ENCODE measurements at places on chromosomes 2 and 18.

DNA sequence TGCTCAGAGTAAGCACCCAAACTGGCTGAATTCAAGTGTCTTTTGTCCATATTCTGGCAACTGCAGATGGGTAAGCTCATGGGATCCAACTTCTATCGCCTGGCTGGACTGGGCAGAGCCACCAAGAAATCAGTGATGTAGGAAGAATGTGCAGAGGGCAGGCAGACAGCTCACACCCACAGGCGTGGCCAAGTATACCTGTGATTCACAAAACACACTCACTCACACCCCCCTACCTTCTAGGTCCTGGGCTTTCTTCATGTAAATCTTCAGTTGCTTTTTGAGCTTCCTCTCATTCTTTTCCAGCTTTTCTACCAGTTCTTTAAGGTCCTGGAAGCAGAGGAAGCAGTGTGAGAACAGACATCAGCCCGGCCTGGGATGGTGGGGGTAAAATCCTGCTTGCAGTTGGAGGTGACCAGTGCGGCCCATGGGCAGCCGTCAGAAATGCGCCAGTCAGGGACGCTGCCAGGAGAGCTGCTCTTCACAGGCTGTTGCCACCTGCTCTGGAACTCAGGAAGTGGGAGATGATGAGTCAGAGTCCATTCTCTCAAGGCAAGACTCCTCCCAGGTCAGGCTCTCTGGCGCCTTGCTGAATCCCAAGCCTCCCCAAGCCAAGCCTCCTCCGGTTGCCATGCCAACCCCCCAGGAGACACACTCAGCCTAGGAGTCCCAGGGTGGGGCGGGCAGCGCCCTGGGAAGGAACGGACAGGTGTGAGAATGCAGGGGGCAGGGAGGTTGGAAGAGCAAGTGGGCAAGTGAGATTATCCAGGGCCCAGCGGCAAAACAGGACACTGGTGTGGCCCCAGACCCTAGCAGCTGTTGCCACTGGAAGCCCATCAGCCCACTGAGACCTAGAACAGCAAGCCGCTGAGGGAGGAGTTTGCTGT, 36.2 kb upstream of the ACAA2 start:
- no peaks in the 10 kb centered on the region for H3K4me1 ChIP-seq
- no peak overlapping the region for H3K27ac ChIP-seq
- H3K36me3 ChIP-seq, result no peaks in the 10 kb centered on the region
- no peak for DNase-seq
- H3K4me3 ChIP-seq, result no peak overlapping the region
- H3K27me3 ChIP-seq, result no peaks in the 10 kb centered on the region

GRCh38 chr18:49904871-49905555, 91.7 kb upstream of the ACAA2 start:
- H3K4me3 ChIP-seq, result no peak overlapping the region
- DNase-seq, result no peak
- no peaks in the 10 kb centered on the region for H3K4me1 ChIP-seq

- no peaks in the 10 kb centered on the region for H3K36me3 ChIP-seq
- H3K27me3 ChIP-seq, result peaks cover 6% of the 10 kb centered on the region
- no peak overlapping the region for H3K27ac ChIP-seq
Observed at GRCh38 chr2:177799531-177799930, 273.0 kb downstream of the PDE11A start.

GRCh38 chr2:172782506-172783164, 47.0 kb downstream of the RAPGEF4 start:
- DNase-seq, result no peak
- no peak overlapping the region for H3K4me3 ChIP-seq
- no peaks in the 10 kb centered on the region for H3K4me1 ChIP-seq
- H3K27me3 ChIP-seq, result no peaks in the 10 kb centered on the region
- H3K36me3 ChIP-seq, result no peaks in the 10 kb centered on the region

DNA sequence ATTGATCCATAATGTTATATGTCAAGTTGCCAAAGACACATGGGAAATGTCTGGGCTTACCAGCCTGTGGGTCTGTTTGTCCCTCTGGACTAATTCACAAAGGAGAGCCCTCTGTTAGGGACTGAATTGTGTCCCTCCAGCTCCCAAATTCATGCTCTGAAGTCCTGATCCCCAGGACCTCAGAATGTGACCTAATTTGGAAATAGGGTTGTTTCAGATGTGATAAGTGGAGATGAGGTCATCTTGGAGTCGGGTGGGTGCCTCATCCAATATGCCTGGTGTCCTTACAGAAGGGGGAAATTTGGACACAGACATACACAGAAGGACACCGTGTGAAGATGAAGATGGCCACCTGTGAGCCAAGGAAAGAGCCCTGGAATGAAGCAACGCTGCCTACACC, 41.4 kb upstream of the ROCK2 start:
- no peaks in the 10 kb centered on the region for H3K4me1 ChIP-seq
- H3K4me3 ChIP-seq, result no peak overlapping the region
- DNase-seq, result no peak
- H3K36me3 ChIP-seq, result no peaks in the 10 kb centered on the region
- no peaks in the 10 kb centered on the region for H3K27me3 ChIP-seq
- H3K27ac ChIP-seq, result no peak overlapping the region

DNA sequence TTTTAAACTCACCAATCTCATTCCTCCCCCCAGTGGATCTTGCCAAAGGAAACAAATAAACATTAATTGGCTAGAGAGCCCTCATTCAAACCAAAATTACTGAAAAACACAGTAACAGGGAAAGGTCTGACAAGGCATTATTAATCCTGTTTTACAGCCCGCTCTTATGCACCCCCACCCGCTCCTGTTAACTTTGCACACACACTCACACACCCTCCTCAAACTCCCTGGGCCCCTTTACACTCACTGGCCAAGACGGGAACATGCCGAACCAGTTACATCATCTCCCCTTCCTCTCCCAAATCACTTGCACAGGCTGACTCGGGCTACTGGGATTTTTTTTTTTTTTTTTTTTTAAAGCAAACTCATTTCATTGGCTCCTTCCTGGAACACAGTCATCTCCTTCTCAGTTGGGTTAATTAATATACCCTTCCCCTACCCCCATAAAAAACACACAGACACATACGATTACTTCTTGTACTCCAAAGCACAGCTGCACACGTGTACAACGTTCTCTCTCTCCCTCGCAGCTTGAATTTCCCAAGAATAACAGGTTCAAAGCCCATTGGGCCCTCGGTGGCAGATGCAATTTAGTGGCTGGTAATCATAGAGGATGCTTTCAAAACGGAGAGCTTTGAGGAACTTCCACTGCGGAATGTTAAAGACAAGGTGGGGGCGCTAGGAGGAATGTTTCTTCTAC, 31.8 kb downstream of the KLF7 start:
- no peak overlapping the region for H3K27ac ChIP-seq
- no peak for DNase-seq
- peaks cover 53% of the 10 kb centered on the region for H3K4me1 ChIP-seq
- H3K27me3 ChIP-seq, result no peaks in the 10 kb centered on the region
- H3K36me3 ChIP-seq, result no peaks in the 10 kb centered on the region

GRCh38 chr2:76268902-76269620, 558.3 kb upstream of the GCFC2 start:
- H3K27ac ChIP-seq, result no peak overlapping the region
- no peak for DNase-seq

DNA sequence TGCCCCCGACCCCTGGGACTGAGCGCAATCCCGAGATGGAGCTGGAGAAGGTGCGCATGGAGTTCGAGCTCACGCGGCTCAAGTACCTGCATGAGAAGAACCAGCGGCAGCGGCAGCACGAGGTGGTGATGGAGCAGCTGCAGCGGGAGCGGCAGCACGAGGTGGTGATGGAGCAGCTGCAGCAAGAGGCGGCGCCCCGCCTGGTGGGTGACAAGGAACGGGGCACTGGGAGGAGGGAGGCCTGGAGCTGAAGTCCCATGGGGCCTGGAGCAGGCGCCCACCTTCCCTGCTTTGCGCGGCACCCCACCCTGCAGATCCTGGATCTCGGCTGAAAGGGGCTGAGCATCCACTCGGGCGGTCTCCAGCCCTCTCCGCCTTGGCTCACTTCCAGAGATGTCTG, 1.2 kb downstream of the TMEM247 start:
- no peaks in the 10 kb centered on the region for H3K36me3 ChIP-seq
- no peak for DNase-seq
- peaks cover 11% of the 10 kb centered on the region for H3K4me1 ChIP-seq
- no peak overlapping the region for H3K27ac ChIP-seq
- no peaks in the 10 kb centered on the region for H3K27me3 ChIP-seq

DNA sequence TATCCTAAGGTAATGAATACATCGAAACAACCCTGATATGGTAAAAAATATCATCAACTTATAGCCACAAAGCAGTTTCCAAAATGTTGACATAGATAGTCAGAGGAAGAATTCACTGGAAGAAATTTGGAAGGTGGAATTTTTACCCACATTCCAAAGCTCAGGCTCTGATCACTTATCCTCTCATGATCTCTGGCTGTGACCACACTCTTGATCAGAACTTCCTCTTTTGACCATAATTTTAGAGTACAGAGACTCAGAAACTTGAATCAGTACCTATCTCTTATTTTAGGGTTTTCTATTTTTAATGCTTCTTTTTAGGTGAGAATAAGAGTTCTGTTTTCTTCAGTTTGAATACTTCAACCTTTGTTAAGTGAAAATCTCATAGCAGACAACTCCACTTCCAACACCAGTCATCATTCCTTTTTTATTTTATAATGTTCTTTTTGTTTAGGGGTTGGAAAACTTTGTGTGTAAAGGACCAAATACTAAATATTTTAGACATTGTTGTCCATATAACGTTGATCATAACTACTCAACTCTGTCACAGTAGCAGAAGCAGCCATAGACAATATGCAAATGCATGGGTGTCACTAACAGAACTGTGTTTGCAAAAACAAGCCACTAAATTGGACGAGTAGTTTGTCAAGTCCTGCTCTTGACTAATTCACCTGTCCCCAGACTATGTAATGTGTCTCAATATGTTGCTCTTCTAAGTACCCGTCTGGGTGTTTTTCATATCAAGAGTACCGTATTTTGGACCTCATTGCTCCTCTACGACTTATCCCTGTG, 891.6 kb upstream of the CRIM1 start:
- no peak overlapping the region for H3K4me3 ChIP-seq
- no peaks in the 10 kb centered on the region for H3K4me1 ChIP-seq
- DNase-seq, result no peak
- H3K27ac ChIP-seq, result no peak overlapping the region

GRCh38 chr18:38993342-38993741, 1427.7 kb upstream of the CELF4 start:
- no peaks in the 10 kb centered on the region for H3K4me1 ChIP-seq
- no peaks in the 10 kb centered on the region for H3K27me3 ChIP-seq
- H3K27ac ChIP-seq, result no peak overlapping the region

DNA sequence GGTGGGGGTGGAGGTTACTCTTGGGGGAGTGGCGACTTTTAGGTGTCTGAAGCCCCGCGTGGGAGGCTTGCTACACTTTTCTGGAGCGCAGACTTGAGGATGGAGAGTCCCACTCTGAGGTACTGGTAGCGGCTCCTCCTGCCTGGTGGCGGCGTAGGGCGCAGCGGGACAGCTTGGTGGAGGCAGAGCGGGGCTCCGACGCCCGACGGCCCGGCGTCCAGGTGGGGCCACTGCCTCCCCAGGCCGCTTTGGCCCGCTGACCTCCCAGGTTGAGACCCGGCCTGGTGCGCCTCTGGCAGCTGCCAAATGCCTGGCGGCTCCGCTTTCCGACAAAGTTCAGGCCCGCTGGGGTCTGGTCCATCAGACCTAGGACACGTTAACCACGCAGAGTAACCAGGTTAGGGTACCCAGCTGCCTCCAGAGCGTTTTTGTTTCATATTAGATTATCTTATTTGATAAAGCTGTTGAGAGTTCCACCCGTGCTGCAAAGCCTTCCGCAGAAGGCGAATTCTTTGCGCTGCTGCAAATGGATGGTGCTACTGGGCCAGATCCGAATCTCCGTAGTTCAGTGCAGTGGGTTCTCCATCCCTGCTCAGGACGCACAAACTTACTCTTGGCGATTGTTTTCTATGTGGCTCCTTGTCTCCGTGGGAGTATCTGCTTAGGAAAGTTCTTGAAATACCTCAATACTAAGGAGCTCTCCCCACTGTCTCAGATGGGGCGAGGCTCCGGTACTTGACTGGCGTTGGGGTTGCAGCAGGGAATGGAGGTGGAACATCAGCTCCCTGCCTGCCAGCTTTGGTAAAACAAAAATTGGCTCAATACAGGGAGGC, 405.9 kb downstream of the XIRP2 start:
- H3K4me3 ChIP-seq, result no peak overlapping the region
- H3K36me3 ChIP-seq, result no peaks in the 10 kb centered on the region
- no peak overlapping the region for H3K27ac ChIP-seq
- DNase-seq, result no peak

DNA sequence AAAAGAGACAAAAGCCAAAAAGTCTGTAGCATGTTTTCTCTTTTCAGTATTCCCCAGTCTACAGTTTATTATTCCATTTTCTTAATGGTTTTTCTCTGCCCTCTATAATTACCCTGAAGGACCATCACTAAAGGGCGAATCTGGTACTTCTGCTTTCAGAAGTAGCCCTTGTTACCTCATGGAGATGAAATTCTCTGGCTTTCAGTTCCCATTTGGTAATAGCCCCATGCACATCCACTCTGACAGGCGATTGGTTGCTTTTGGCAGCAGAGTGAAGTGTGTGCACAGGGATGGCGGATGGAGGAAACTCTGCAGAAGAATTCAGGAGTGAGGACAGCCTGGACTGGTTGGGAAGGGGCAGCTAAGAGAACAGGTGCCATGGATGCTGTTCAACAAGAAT, 66.3 kb upstream of the NABP1 start:
- no peaks in the 10 kb centered on the region for H3K27me3 ChIP-seq
- no peak for DNase-seq
- H3K4me1 ChIP-seq, result no peaks in the 10 kb centered on the region
- H3K4me3 ChIP-seq, result no peak overlapping the region
- no peak overlapping the region for H3K27ac ChIP-seq

GRCh38 chr2:171807119-171807518, 86.9 kb downstream of the SLC25A12 start:
- H3K4me1 ChIP-seq, result no peaks in the 10 kb centered on the region
- no peaks in the 10 kb centered on the region for H3K27me3 ChIP-seq
- DNase-seq, result no peak

- no peak for DNase-seq
- no peaks in the 10 kb centered on the region for H3K36me3 ChIP-seq
Observed at GRCh38 chr2:240298117-240298790, 137.2 kb upstream of the GPC1 start.

DNA sequence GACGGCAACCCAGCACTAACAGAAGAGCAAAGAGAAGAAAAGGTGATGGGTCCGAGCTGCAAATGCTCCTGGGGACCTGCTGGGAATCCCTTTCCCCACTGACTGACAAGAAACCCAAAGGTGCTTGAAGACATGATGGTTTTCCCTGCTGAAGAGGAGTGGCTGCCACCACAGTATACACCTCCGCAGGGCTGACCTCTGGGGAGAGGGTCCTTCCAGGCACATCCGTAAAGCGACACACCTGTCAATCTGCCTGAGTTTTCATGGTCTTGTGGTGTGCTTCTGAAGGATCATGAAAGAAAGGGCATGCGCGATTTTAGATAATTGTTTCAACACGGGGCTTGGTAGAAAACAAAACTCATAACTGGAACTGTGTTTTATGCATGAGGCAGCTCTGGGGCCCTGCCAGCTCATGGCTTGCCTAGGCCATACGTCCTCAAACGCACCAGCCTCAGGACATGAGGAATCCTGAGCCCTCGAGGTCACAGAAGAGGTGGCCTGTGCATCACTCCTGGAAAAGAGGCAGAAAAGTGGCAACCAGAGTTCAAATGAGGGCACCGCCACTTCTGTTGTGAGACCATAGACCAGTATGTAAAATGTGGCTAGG, 51.8 kb downstream of the SERTAD2 start:
- DNase-seq, result no peak
- no peaks in the 10 kb centered on the region for H3K36me3 ChIP-seq
- no peak overlapping the region for H3K27ac ChIP-seq
- no peaks in the 10 kb centered on the region for H3K27me3 ChIP-seq
- peaks cover 7% of the 10 kb centered on the region for H3K4me1 ChIP-seq
- no peak overlapping the region for H3K4me3 ChIP-seq

Data from CD8-positive, alpha-beta memory T cell (primary cell).